ENCODE measurements at places on chromosomes 6 and 20.

DNA sequence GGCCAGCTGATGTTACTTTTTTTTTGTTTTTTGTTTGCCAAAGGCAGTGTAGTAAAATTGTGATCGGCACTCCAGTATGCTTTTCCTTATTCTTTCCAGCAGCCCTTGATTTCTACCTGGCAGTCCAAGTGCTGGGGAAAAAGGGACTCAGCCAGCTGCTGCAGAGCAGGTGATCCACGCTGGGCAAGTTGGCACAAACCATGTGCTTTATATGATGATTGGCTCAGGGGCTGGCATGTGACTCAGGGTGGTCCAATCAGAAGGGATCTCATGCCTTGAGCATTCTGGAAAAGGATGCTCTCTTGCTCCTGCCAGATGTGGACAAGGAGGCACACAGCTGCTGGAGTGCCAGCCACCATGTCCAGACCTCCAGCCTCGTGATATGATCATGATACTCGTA is 54.5 kb downstream of the SULF2 start:
- DNase-seq: no peak

- DNase-seq: peak; percentile 39
Measured at GRCh38 chr20:19692685-19693119, 65.4 kb upstream of the RIN2 start.

- DNase-seq: no peak
Measured at GRCh38 chr6:156183678-156184077, 593.5 kb upstream of the ARID1B start.

- DNase-seq: no peak
Measured at GRCh38 chr20:33702861-33703260, 16.7 kb upstream of the E2F1 start.

- DNase-seq: no peak
Measured at GRCh38 chr6:134802426-134803058, 147.4 kb downstream of the ALDH8A1 start.

DNA sequence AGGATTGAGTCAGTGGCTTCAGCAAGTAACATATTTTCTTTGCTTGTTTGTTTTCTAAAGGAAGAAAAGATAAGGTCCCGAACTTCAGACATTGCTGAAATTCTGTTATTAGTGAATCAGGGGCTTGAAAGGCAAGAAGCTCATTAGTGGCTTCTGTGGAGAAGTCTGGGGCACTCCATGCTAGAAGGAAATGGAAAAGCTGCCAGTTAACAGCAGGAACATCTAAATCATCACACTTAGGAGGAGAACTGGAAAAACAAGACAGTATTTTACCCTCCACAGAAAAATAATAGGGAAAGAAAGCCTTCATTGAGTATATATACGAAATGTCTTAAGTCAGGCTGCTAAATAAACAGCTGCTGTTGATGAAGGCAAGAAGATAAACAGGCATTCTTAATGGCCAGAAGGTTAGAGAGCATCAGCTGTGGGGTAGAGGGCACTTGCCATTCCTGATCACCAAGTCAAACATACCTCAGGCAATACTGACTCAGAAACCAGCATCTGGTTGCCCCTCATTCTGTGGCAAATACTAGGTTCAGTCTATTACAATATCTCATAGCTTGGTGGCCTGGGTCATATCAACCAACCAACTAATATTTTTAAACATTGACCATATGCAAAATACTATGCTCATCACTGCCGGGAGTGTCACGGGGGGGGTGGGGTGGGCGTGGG is 143.2 kb upstream of the TENT5A start:
- DNase-seq: peak; percentile 65

- DNase-seq: no peak
Measured at GRCh38 chr20:31967830-31968249, at the start of gene XKR7. Gene XKR7 (plus strand): TSS chr20:31968151. CDS start chr20:31968176, 25 bp downstream.

- DNase-seq: no peak
Measured at GRCh38 chr6:13091192-13091591, 237.1 kb downstream of the TBC1D7 start.

DNA sequence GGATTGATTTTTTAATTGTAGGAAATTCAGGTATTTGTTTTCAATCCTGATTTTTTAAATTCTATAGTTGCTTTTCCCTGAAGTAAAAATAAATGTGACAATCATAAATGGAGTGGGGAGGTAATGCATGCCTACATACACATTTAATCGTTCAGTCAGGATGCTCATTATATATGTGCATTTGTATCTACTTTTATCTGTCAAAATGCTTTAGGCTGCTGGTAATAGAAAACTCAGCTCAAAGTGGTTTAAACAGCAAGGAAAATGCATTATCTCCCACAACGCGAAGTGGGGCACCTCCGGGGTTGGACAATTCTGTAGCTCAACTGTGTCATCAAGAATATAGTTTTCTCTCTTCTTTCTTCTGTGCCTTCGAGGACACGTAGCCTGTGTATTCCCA is 116.4 kb upstream of the SASH1 start:
- DNase-seq: no peak

- no peak for DNase-seq
Measured at GRCh38 chr6:158353883-158354877, 41.9 kb downstream of the TULP4 start.

- no peak for DNase-seq
Measured at GRCh38 chr6:106790149-106790770, 160.9 kb downstream of the QRSL1 start.

- no peak for DNase-seq
Measured at GRCh38 chr20:50153153-50153499, 397 bp downstream of the PEDS1 start.

GRCh38 chr6:158684745-158685324 is 35.0 kb downstream of the SYTL3 start:
- no peak for DNase-seq

DNA sequence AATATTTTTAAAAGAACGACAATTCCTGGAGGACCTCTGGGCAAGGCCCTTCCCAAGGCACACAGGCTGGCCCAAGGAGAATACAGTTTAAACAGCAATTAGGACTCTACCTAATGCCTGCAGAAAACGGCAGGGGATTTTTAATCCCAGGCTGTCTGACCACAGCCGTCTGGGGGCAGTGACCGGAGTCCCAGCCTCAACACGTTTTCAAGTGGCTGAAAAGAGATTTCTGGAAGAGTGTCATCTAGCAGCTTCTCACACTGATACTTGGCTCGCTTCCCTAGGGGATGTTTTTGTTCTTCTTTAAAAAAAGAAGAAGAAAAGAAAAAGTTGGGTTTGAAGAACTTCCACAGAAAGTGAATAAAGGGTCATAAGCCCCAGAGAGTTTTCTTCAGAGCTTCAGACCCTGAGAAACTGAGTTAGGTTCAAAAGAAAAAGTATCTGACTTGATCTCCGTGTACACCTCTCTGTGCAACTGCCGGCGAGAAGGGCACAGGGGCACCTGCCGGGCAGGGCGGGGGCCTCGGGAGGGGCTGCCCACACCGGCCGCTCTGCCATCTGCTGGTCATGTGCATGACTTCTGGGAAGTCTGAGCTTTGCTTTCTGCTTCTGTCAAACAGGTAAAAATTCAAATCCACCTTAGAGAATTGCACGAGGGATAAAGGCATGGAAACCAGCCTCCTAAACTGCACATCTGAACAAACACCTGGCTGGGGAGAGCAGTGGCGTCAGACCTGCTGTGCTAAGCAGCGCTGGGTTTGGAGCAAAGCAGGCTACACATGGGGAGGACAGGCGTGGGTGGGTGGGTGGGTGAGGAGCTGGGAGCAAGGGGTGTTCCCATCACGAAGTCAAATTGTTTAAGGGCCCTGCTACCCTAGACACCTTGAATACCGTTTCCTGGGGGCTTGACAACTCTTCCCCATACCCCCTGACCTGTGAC is 33.0 kb downstream of the RRBP1 start:
- no peak for DNase-seq

DNA sequence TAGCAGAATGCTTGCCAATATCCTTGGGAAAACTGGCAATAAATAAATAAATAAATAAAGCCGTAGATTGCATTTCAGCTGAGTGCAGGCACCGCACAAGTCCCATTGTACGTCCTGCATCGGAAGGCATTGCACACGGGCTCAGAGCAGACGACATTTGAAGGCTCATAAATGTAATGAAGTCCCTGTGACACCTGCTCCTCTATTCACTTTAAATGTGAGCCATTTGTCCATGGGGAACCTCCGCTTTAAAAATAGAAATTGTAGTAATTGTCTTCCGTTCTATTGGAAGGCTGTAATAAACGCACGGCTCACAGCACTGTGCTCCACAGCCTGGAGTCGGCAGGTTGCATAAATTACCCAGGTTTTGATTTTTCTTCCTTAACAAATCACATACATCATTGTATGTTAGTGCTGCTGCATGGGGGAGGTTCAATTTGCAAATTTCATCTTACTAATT is 32.6 kb downstream of the MYT1 start:
- DNase-seq: no peak

DNA sequence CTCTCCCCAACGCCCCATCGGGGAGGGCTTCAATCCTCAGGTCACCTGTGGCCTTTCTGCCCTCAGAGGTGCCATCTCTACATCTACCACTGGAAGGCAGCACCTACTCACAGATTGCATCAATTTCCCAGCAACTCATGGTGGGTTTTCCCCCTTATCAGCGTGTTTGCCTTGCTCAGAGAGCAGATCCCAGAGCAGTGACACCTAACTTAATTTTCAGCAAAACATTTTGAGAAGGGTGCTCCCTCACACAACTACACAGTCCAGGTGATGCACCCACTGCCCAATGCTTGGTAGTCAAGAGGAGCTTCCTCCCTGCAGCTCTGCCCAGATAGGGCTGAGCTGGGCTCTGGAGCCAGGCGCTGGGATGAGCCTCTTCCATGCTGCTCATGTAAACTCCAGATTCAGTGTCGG is 48.2 kb downstream of the PLG start:
- DNase-seq: no peak

- DNase-seq: no peak
Measured at GRCh38 chr6:95387845-95388244, 189.5 kb upstream of the MANEA start.

DNA sequence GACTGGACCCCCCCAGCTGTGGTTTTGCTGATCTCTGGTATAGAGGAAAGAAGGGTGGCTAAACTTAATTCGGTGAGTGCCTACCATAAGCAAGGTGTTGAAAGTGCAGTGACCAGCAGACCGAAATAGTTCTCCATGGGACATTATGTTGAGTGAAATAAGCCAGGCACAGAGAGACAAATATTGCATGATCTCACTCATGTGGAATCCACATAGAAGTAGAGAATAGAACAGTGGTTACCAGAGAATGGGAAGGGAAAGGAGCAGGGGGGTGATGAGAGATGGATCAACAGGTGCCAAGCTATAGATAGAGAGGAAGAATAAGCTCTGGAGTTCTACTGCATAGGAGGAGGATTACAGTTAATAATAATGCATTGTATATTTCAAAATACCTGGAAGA is 9.7 kb upstream of the GCNT2 start:
- DNase-seq: no peak

- DNase-seq: no peak
Measured at GRCh38 chr6:164273491-164273890, 859.0 kb downstream of the QKI start.

DNA sequence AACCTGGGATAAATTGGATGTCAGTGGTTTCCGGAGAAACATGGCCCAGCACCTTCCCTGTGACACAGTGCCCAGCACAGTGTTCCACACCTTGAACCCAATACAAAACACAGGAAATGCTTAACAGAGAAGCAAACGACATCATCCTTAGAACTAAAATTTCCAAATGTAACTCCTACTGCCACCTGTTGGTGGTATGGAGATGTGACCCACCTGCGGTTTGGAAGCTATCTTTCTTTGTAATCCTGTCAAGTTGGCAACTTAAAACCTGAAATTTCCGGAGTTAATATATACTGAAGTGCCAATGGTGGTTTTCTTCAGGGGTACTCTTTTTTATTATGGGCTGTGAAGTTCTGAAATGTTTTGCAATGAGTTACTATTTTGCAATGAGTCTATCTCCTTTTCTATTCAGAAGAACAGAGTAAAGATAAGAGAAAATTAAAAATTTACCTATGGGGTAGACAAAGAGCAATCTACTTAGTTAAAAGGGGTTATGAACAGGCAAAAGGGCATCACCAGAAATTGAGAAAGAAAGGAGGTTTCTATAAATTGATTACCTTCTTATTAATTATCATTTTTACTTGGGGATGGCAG is 658.8 kb downstream of the PTPRT start:
- no peak for DNase-seq

- DNase-seq: no peak
Measured at GRCh38 chr6:20025681-20026080, 186.6 kb downstream of the MBOAT1 start.

DNA sequence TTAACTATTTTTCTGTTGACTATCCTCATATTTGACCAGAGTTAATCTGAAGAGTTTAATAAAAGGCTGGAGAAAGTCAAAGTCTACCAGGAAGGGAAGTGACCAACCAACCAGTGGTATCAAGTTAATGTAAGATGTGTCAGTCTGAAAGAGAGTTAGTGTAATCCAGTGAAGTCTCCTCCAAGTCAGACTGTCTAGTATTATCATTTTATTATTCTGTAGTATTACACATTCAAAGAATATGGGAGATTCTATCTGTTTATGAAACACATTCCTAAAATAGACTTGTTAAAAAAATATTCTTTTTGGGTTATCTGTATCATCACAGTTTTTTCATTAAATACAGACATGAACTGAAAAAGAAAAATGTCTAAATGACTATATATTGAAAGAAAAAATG is 194.4 kb downstream of the BTBD9 start:
- no peak for DNase-seq

DNA sequence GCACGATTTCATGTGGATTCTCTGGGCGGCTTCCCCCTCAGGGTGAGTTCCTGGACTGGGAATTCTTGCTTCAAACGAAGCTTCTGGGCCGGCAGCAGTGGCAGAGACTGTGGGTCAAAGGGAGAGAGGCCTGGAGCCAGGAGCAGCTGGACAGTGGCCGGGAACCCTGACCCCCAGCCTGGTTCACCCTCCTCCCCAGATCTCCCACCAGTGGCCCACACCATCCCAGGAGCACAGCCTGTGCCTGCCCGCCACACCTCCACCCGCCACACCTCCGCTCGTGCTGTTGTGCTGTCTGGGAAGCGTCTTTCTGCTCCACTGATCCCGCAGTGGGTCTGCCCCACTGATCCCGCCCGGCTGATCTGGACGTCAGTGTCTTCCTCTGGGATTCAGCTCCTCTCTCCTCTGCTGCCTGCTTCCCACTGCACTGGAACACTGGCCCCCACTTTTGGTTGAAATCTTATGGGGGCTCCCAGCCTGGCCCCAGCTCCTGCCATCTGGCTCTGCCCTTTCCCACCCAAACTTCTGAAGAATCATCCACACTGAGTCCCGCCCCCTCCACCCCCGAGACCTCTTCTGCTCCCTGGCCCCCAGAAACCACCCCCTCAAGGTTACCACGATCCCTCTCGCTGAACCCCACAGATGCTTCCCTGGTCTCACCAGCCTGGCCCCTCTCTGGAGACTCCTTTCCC is 9.8 kb downstream of the ZBP1 start:
- no peak for DNase-seq

DNA sequence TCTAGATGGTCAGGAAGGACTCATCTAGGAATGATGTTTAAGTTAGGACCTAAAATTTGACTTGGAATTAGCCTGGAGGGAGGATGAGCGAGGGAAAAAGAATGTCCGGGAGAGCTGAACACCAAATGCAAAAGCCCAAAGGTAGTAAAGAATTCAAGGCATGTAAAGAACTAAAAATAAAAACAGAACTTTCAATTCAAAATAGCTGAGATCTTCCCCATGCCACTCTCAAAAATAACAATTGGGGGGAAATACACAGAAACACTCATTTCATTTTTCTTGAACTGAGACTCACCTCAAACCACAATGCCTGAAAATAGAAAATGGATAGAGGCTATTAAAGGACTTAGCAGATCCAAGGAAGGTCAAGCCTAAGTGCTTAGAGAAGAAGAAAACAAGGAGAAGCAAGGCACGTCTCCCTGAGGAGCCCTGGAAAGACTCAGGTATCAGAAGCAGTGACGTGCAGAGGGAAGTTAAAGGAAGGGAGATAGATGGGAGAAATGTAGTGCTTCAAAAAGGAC is 10.4 kb downstream of the PXT1 start:
- no peak for DNase-seq
